A673 (cell line): ENCODE measurements at places on chromosomes 1 and 21.

DNA sequence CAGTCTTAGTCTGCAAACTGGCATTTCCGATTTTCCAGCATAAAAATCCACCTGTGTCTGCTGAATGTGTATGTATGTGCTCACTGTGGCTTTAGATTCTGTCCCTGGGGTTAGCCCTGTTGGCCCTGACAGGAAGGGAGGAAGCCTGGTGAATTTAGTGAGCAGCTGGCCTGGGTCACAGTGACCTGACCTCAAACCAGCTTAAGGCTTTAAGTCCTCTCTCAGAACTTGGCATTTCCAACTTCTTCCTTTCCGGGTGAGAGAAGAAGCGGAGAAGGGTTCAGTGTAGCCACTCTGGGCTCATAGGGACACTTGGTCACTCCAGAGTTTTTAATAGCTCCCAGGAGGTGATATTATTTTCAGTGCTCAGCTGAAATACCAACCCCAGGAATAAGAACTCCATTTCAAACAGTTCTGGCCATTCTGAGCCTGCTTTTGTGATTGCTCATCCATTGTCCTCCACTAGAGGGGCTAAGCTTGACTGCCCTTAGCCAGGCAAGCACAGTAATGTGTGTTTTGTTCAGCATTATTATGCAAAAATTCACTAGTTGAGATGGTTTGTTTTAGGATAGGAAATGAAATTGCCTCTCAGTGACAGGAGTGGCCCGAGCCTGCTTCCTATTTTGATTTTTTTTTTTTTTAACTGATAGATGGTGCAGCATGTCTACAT, 2.5 kb upstream of the OLFML3 start:
- H3K27ac ChIP-seq, result peak overlapping the region; percentile 96
- no peaks in the 10 kb centered on the region for H3K27me3 ChIP-seq
- H3K4me3 ChIP-seq, result no peak overlapping the region
- peaks cover 47% of the 10 kb centered on the region for H3K36me3 ChIP-seq

GRCh38 chr21:38527737-38528136, 29.5 kb upstream of the ERG start:
- no peak overlapping the region for H3K4me3 ChIP-seq
- DNase-seq, result no peak
- no peak overlapping the region for H3K27ac ChIP-seq
- no peaks in the 10 kb centered on the region for H3K36me3 ChIP-seq

GRCh38 chr21:33135925-33136324, 66.0 kb downstream of the OLIG1 start:
- no peak overlapping the region for H3K27ac ChIP-seq
- no peak for DNase-seq
- H3K4me3 ChIP-seq, result no peak overlapping the region

DNA sequence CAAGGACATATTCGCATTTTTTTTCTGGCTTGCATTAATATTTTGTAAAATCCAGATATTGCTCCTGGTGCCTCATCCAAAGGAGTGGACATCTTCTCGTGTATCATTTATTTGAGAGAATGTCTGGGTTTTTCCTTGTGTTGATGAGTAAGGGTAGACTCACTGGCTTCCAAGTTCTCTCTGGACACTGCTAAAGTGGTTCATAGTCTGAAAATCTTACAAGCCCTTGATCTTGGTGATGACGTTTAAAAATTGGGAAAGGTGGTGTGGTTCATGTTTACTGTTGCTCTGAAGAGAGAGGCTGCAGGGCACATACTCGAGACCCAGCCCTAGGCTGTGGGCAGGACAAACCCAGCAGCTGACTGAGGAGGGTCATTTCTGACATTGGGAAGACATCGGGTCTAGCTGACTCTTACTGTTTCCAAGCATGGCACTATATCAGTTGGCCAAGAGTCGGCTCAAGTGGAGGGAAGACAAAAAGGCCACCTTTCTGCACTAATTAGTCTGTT, 296.2 kb downstream of the LMX1A start:
- no peak for DNase-seq
- H3K36me3 ChIP-seq, result no peaks in the 10 kb centered on the region
- H3K27me3 ChIP-seq, result no peaks in the 10 kb centered on the region
- H3K4me1 ChIP-seq, result peaks cover 9% of the 10 kb centered on the region
- no peak overlapping the region for H3K4me3 ChIP-seq

- H3K4me1 ChIP-seq, result no peaks in the 10 kb centered on the region
- H3K36me3 ChIP-seq, result no peaks in the 10 kb centered on the region
- no peaks in the 10 kb centered on the region for H3K27me3 ChIP-seq
- H3K27ac ChIP-seq, result no peak overlapping the region
These were observed 13.7 kb downstream of the FGR start for GRCh38 chr1:27621051-27621920.

DNA sequence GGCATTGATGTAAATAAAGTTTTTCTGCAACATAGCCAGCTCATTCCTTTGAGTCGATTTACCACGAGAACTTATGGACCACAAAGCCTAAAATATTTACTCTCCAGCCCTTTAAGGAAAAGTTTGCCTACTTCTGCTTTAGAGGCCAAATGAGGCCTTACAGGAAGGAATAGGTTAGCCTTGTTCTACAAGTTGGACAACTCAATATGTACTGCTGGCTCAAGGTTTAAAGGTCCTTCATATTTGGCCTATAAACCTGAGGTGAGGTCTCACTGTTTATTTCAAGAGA, 144.5 kb upstream of the DNAH14 start:
- DNase-seq, result no peak
- H3K27ac ChIP-seq, result no peak overlapping the region
- peaks cover 5% of the 10 kb centered on the region for H3K27me3 ChIP-seq
- H3K36me3 ChIP-seq, result no peaks in the 10 kb centered on the region

DNA sequence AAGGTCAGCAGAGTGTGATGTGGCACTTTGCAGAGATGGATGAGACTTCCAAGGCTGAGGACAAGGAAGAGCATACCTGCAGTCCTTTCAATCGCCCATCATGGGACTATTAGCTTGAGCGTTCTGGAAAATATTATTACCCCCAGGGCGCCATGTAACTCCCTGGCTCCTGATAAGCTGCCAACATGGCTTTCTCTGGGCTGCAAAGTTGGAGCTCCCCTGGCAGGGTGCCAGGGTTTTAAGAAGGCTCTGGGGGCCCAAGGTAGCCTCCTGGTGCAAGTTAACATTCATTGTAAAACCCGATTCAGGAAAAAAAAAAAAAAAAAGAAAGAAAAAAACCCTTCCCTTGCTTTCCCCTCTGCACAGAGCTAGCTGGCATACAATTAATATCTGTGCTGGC, 196.7 kb downstream of the PBX1 start:
- no peak overlapping the region for H3K27ac ChIP-seq
- H3K4me3 ChIP-seq, result no peak overlapping the region
- no peaks in the 10 kb centered on the region for H3K36me3 ChIP-seq
- peaks cover 4% of the 10 kb centered on the region for H3K4me1 ChIP-seq

DNA sequence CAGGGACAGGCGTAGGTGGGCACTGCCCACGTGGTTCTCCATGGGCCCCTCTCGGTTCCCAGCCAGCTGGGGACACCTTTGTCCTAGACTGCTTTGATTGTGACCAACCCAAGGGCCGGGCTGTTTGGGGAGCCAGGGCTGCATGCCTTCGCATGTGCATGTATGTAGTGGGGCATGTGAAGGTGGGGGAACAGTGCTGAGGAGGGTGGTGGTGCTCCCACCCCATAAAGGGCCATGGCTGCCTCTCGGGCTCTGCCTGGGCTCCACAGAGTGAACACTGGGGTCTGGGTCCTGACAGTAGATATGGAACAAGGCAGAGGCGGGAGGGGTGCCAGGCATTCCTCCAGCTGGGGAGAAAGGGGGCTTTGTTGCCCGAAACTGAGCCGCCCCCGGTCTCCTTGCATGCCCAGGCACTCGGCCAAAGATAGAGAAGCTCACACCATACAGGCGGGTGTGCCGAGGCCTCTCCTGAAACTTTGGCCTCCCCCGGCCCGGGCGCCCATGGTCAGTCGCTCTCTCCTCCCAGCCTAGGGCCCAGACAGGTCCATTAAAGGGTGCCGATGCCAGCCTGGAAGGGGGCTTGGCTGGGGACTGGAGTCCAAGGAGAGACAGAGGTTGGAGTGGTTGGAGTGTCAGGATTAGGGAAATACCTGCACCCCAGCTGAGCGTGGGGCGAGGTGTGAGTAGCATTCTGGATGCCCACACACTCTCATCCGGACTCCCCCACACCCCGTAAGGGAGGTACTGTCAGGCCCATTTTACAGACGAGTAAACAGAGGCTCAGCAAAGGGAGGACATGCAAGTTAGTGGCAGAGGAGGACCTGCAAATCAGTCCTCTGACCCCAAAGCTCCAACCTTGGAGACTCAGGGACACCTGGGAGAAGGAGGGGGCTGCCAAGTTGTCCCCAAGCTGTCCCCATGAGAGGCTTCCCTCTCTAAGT, 41.1 kb downstream of the EPHA2 start:
- H3K4me3 ChIP-seq, result no peak overlapping the region
- H3K27me3 ChIP-seq, result no peaks in the 10 kb centered on the region
- H3K36me3 ChIP-seq, result no peaks in the 10 kb centered on the region
- H3K4me1 ChIP-seq, result peaks cover 28% of the 10 kb centered on the region

DNA sequence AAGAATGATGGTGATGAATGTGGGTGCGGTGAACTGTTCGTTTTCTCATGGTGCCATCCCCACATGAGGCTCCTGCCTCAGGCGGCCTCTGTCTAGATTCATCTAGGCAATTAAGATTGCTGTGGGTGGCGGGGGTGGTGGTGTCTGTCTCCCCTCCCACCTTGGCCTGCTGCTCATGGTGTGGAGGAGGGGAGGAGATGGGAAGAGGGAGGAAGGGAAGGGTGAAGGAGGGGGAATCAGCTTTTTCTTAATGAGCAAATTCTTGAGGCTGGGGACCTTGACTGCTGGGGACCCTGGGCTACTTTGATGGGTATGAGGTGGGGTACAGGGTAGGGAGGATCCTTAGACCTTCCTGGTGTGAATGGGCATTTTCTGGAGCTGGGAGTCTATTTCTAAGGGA, 55.8 kb downstream of the H3-3A start:
- no peaks in the 10 kb centered on the region for H3K36me3 ChIP-seq
- H3K4me3 ChIP-seq, result no peak overlapping the region
- no peak overlapping the region for H3K27ac ChIP-seq
- no peak for DNase-seq
- H3K4me1 ChIP-seq, result peaks cover 6% of the 10 kb centered on the region
- no peaks in the 10 kb centered on the region for H3K27me3 ChIP-seq

GRCh38 chr1:88169939-88170338, 514.1 kb upstream of the PKN2 start:
- no peak overlapping the region for H3K4me3 ChIP-seq
- H3K27ac ChIP-seq, result no peak overlapping the region
- no peaks in the 10 kb centered on the region for H3K4me1 ChIP-seq
- H3K36me3 ChIP-seq, result no peaks in the 10 kb centered on the region
- H3K27me3 ChIP-seq, result peaks cover 8% of the 10 kb centered on the region

DNA sequence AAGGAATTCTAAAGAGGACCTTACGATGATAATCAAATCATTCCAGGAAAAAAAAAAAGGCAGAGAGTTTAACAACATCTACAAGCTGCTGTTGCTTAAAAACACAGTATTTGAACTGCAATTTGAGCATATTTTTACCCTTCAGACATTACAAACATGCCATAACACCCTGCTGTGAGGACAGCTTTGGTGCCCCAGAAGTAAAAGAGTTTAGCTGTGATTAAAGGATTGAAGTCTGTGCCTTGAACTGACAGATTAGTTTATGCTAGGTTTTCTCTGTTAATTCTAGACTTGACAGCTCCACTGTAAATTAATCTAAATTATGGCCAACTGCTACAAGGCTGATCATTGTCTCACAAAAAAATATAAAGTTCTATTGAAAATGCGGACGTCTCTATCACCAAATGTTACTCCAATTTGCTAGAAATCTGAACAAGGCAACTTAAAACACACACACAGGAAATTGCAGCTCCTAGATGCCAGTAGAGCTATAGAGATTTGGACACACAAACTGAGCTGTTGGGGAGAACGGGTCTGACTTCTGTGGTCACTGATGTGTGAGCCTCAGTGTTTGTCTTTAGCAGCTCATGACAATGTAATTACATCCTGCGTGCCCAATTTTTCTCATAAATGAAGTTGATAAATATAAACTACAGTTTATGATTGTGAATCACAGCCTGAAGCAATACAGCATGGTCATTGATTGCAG, 217.9 kb downstream of the NTNG1 start:
- no peak overlapping the region for H3K4me3 ChIP-seq
- peaks cover 41% of the 10 kb centered on the region for H3K4me1 ChIP-seq
- peak; percentile 74 for DNase-seq
- no peaks in the 10 kb centered on the region for H3K27me3 ChIP-seq

DNA sequence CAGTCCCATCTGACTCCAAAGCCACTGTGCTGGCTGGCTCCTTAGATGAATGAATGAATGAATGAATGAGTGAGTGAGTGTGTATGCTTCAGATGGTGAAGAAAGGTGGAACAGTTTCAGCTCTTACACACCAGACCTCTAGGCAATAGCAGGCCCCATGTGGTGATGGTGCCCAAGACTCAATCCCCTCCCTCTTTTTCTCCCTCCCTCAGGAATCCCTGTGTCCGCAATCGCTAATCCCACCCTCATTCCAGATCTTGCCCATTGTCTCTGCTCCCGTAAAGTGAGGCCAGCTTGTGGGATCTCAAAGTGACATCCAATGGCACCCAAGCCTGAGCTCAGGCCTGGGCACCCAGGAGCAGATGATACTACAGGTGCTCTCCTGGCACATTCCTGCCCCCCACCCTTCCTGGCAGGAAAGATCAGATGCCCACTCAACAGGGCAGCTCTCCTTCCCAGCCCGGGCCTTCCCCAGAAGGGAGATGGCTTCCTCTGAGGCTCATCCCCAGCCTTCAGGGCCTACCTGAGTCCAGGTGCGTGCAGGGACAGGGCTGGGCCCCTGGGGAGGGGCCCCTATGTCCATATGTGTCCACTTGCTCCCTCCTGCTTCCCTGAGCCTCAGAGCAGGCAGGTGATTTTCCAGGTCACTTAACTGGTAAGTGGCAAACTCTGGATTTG, 106.4 kb downstream of the HMGB4 start:
- no peaks in the 10 kb centered on the region for H3K27me3 ChIP-seq
- DNase-seq, result no peak
- no peak overlapping the region for H3K4me3 ChIP-seq
- H3K36me3 ChIP-seq, result no peaks in the 10 kb centered on the region
- H3K4me1 ChIP-seq, result no peaks in the 10 kb centered on the region

DNA sequence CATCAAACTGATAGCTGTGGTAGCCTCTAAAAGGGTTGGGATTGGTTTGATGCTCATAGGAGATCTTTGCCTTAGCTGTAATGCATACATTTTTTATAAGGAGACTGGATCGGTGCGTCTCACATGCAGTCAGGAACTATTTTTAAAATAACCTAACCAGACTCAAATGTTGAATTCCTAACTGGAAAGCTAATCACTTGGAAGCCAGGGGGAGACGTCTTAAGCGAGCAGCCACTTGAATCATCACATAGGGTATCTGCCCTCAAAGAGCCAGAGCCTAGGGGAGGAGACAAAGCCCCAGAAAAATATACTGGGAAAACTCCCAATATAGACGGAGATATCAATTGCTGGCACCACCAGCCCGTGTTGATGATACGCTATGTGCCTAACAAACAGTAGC, 61.7 kb upstream of the PUM1 start:
- H3K4me3 ChIP-seq, result no peak overlapping the region
- no peaks in the 10 kb centered on the region for H3K4me1 ChIP-seq
- H3K27me3 ChIP-seq, result no peaks in the 10 kb centered on the region
- no peak for DNase-seq
- no peaks in the 10 kb centered on the region for H3K36me3 ChIP-seq

- no peaks in the 10 kb centered on the region for H3K4me1 ChIP-seq
- no peak overlapping the region for H3K4me3 ChIP-seq
- H3K27me3 ChIP-seq, result no peaks in the 10 kb centered on the region
These were observed 265.9 kb upstream of the FAM78B start for GRCh38 chr1:166432655-166433054.
